ENCODE measurements at places on chromosomes 6 and 20. TPM values are rescaled to one million over a fixed set of nuclear protein-coding genes. Genes with fewer than 3 reads are reported as not detected.

The PRL gene
- 10.5 TPM for polyA plus RNA-seq

The BHLHE23 gene
- polyA plus RNA-seq = 0.37 TPM

The WASF1 gene
- 12.1 TPM for polyA plus RNA-seq

The PARD6B gene
- 3.7 TPM for polyA plus RNA-seq

The MTCH1 gene
- 152 TPM for polyA plus RNA-seq

The PGBD1 gene
- polyA plus RNA-seq = 4.5 TPM

The TMEM239 gene
- polyA plus RNA-seq = under 0.01 TPM

The PACSIN1 gene
- 1.2 TPM for polyA plus RNA-seq

The C6orf163 gene
- polyA plus RNA-seq = 1.5 TPM

The ADAT2 gene
- 13.2 TPM for polyA plus RNA-seq

The RSPH9 gene
- polyA plus RNA-seq = 0.25 TPM

The ADGRB3 gene
- polyA plus RNA-seq = 0.09 TPM

The FBXL4 gene
- 10.7 TPM for polyA plus RNA-seq

The SNX14 gene
- 207 TPM for polyA plus RNA-seq

The IL20RA gene
- polyA plus RNA-seq = 3.4 TPM

The ATP6V1G2 gene
- 2.5 TPM for polyA plus RNA-seq

The C6orf52 gene
- 1.1 TPM for polyA plus RNA-seq

The HDGFL1 gene
- under 0.01 TPM for polyA plus RNA-seq

The ULBP3 gene
- polyA plus RNA-seq = 0.48 TPM

The APOM gene
- polyA plus RNA-seq = 9.1 TPM

The MMP24OS gene
- 32.0 TPM for polyA plus RNA-seq

The FOXQ1 gene
- polyA plus RNA-seq = 6.3 TPM

The KCNK16 gene
- polyA plus RNA-seq = 0.07 TPM

The SPATS1 gene
- 0.09 TPM for polyA plus RNA-seq

The C4B gene
- polyA plus RNA-seq = 262 TPM

The C20orf202 gene
- 0.27 TPM for polyA plus RNA-seq

The GTSF1L gene
- 0.75 TPM for polyA plus RNA-seq

The EFCAB8 gene
- polyA plus RNA-seq = 0.46 TPM

The C2 gene
- 10.3 TPM for polyA plus RNA-seq

The GLP1R gene
- 0.07 TPM for polyA plus RNA-seq

The PLCB4 gene
- polyA plus RNA-seq = 4.8 TPM

The TGM3 gene
- 0.66 TPM for polyA plus RNA-seq

The ROMO1 gene
- polyA plus RNA-seq = 296 TPM

The APCDD1L gene
- 0.05 TPM for polyA plus RNA-seq
